Activated naive CD8-positive, alpha-beta T cell treated with anti-CD3 and anti-CD28 coated beads for 36 hours (primary cell): ENCODE measurements at places on chromosomes 5 and 9. TPM values are rescaled to one million over a fixed set of nuclear protein-coding genes. Genes with fewer than 3 reads are reported as not detected.

- no peak for DNase-seq
- no peaks in the 10 kb centered on the region for H3K36me3 ChIP-seq
- peaks cover 2% of the 10 kb centered on the region for H3K4me1 ChIP-seq
- peaks cover 3% of the 10 kb centered on the region for H3K27me3 ChIP-seq
Measured at GRCh38 chr9:114287763-114288192, 35.1 kb upstream of the ORM1 start.

- H3K27ac ChIP-seq: no peak overlapping the region
- no peak for DNase-seq
Measured at GRCh38 chr5:135242021-135242865, 156.8 kb downstream of the MACROH2A1 start.

DNA sequence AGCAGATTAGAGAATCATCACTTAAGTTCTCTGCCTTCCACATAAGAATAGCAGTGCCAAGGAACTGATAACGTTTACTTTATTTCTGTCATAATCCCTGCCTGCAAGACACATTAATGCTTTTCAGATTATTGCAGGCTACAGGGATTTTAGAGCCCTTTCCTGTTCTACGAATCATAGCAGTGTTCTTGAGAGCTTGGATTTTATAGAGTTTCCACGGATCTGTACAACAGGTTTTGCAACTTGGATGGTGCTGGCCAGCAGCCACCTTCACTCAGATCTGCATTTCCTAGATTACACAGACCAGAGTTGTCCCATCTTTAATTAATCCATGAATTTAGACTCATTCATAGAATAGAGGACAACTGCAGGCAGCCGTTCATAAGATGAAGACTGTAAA, 38.1 kb downstream of the SLC12A2 start:
- no peak overlapping the region for H3K27ac ChIP-seq
- H3K36me3 ChIP-seq: peaks cover 27% of the 10 kb centered on the region
- H3K4me1 ChIP-seq: no peaks in the 10 kb centered on the region

DNA sequence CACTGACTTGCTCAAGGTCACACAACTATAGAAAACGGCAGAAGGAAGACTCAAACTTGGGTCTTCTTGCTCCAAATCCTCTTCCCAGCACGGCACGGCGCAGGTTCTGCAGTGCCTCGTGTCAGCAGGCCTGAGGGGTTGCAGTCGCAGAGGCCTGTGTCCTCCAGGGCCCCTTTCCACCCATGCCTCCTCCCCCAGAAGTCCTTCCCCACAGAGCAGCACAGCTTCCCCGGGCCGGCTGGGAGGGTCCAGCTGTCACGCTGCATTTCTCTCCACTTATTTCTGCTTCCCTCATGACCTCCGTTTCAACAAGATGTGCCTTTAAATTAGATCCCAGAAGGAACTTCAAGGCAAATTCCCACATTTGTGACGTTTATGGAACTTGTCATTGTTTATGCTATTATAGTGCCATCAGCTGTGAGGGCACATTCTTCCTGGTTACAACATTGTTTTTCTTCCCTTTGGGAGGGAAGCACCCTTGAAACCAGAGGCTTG, 148.4 kb downstream of the C5orf15 start:
- no peak overlapping the region for H3K27ac ChIP-seq
- peaks cover 27% of the 10 kb centered on the region for H3K4me1 ChIP-seq
- no peak overlapping the region for H3K4me3 ChIP-seq
- no peak for DNase-seq

- no peak overlapping the region for H3K4me3 ChIP-seq
- no peak overlapping the region for H3K27ac ChIP-seq
- H3K4me1 ChIP-seq: peaks cover 4% of the 10 kb centered on the region
- peak; percentile 8 for DNase-seq
- no peaks in the 10 kb centered on the region for H3K36me3 ChIP-seq
- no peaks in the 10 kb centered on the region for H3K27me3 ChIP-seq
Measured at GRCh38 chr5:39716532-39717028, 291.8 kb upstream of the DAB2 start.

- peak overlapping the region; percentile 13 for H3K4me3 ChIP-seq
- H3K27ac ChIP-seq: peak overlapping the region; percentile 56
- H3K27me3 ChIP-seq: peaks cover 19% of the 10 kb centered on the region
- H3K36me3 ChIP-seq: peaks cover 7% of the 10 kb centered on the region
Measured at GRCh38 chr9:69822116-69822750, 1.6 kb downstream of the CFAP95 start.

GRCh38 chr5:123425431-123425830, 2.2 kb upstream of the CEP120 start:
- DNase-seq: no peak
- H3K36me3 ChIP-seq: no peaks in the 10 kb centered on the region

DNA sequence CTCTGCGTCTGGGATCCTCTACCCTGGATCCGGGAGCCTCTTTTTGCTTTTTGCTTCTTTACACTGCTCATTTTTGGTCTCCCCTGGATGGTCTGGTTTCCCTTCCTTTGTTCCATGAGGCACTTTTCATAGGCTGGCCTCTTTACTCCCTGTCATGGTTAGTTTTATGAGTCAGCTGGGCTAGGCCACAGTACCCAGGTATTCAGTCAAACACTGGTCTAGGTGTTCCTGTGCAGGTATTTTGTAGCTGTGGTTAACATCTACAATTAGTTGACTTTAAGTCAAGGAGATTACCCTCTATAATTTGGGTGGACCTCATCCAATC, 17.5 kb downstream of the ANKRD33B start:
- no peak overlapping the region for H3K27ac ChIP-seq
- H3K27me3 ChIP-seq: peaks cover 13% of the 10 kb centered on the region
- H3K36me3 ChIP-seq: peaks cover 20% of the 10 kb centered on the region
- peaks cover 67% of the 10 kb centered on the region for H3K4me1 ChIP-seq
- no peak overlapping the region for H3K4me3 ChIP-seq

GRCh38 chr5:110853267-110853666, 114.5 kb downstream of the SLC25A46 start:
- peaks cover 3% of the 10 kb centered on the region for H3K4me1 ChIP-seq
- H3K27ac ChIP-seq: no peak overlapping the region
- peaks cover 16% of the 10 kb centered on the region for H3K27me3 ChIP-seq

GRCh38 chr5:93226202-93226735, 354.8 kb downstream of the NR2F1-AS1 start:
- H3K27ac ChIP-seq: no peak overlapping the region
- no peak for DNase-seq
- H3K4me1 ChIP-seq: no peaks in the 10 kb centered on the region
- H3K4me3 ChIP-seq: no peak overlapping the region
- H3K27me3 ChIP-seq: no peaks in the 10 kb centered on the region

DNA sequence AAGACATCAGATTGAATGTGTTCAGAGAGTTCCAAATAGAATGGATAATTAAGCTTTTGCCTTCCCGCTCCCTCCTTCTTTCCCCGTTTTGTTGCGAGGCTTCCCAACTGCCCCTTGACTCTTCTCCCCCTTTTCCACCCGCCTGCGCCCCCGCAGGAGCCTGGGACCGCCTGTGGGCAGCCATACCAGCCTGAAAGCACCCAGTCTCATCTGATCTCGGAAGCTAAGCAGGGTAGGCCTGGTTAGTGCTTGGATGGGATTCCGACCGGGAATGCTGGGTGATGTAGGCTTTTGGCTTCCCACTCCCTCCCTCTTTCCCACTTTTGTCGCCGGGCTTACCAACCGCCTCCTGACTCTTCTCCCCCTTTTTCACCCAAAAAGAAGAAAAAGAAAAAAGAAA, 6.8 kb upstream of the HSD17B4 start:
- H3K27me3 ChIP-seq: no peaks in the 10 kb centered on the region
- H3K4me1 ChIP-seq: no peaks in the 10 kb centered on the region
- H3K36me3 ChIP-seq: no peaks in the 10 kb centered on the region

DNA sequence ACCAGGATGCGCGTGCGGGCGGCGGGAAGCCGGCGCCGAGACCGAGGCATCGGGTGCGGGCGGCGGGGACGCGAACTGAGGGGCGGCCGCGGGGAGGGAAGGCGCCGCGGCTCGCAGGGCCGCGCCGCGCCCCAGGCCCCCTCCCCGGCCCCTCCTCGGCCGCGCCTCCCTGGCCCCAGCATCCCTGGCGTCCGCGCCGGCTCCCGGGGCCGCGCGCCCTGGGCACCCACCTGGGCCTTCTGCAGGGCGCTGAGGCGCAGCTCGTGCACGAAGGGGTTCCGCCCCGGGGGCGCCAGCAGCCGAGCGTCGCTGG, 324 bp downstream of the LPCAT1 start:
- peaks cover 11% of the 10 kb centered on the region for H3K36me3 ChIP-seq
- H3K4me1 ChIP-seq: peaks cover 36% of the 10 kb centered on the region
- DNase-seq: no peak
- peak overlapping the region; percentile 88 for H3K4me3 ChIP-seq
- no peak overlapping the region for H3K27ac ChIP-seq
- no peaks in the 10 kb centered on the region for H3K27me3 ChIP-seq

- peak; percentile 95 for DNase-seq
- H3K27me3 ChIP-seq: peaks cover 19% of the 10 kb centered on the region
- no peaks in the 10 kb centered on the region for H3K36me3 ChIP-seq
- H3K27ac ChIP-seq: no peak overlapping the region
Measured at GRCh38 chr9:129258124-129258822, 80.2 kb upstream of the IER5L start.

DNA sequence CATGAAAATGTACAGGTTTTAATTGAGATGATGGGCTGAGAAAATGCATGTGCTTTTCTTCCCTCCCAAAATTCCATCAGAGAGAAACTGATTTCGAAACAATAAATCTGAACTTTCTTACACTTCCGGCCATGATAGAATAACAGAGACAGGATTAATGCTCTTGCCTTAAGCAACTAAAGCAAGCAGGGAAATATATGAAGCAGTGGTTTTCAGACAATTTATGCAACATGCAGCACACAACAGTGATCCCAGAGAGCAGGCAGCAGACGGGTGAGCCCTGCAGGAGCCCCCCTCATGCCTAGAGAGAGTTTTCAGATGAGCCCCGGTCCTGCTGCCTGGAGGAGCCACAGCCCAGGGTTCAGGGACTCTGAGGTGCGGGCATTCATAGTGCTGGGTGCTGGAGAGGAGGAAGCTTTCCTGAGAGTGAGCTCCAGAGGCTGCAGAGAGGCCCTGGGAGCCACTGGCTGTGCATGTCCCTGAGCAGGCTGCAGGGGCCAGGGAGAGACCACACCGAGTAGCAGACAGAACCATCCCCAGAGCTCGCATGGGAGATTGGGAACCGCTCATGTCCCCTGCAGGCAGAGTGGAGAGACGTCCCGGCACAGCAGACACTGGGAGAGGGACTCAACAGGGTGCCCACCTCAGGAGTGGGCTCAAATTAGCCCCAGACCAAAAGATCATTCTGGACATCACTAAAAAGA, 143.5 kb downstream of the OLFM1 start:
- DNase-seq: no peak
- H3K27me3 ChIP-seq: peaks cover 10% of the 10 kb centered on the region
- no peaks in the 10 kb centered on the region for H3K4me1 ChIP-seq
- no peaks in the 10 kb centered on the region for H3K36me3 ChIP-seq
- no peak overlapping the region for H3K4me3 ChIP-seq
- no peak overlapping the region for H3K27ac ChIP-seq

DNA sequence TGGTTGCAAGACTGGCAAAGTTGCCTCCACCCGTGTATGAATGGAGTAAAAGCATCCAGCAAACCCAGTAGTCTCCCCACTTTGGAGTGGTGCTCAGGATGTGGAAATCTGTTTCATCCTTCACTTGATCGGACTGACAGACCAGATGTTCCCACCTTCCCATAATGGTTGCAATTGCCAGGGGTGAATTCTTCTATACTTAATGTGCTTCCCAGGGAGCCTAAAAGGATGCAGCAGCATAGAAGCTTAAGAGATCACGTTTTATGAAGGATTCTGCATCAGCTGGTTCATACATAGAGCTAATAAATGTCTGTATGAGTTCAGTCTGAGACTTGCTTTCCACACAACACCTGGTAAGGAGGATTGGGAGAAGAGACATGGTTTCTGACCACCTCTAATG, 198.8 kb upstream of the S1PR3 start:
- H3K36me3 ChIP-seq: no peaks in the 10 kb centered on the region
- DNase-seq: no peak
- H3K27ac ChIP-seq: no peak overlapping the region
- peaks cover 11% of the 10 kb centered on the region for H3K4me1 ChIP-seq
- H3K27me3 ChIP-seq: peaks cover 1% of the 10 kb centered on the region
- H3K4me3 ChIP-seq: no peak overlapping the region

DNA sequence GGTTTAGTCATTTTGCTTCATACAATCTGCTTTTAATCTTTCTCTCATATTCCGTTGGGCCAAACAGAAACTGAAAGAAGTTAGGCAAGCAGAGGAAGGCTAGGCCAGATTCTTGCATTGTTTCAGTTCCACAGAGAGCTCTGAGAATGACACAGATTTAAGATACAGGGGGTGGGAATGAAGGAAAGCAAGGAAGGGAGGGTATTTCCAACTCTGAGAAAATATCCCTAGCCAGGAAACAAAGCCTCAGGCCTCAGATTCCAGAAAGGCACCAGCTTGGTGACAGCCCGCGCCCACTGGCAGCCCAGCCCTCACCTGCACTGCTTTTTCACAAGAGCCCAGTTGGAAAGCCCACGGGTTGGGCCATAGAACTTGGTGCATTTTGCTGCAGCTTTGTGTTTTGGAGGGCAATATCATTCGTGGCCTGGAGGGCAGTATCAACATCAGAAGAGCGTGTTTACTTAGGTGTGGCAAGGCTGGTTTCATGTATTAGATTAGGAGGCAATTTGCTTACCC, 63.5 kb downstream of the ENC1 start:
- no peak overlapping the region for H3K4me3 ChIP-seq
- H3K27me3 ChIP-seq: peaks cover 3% of the 10 kb centered on the region
- DNase-seq: no peak
- peak overlapping the region; percentile 10 for H3K27ac ChIP-seq
- peaks cover 3% of the 10 kb centered on the region for H3K36me3 ChIP-seq
- peaks cover 29% of the 10 kb centered on the region for H3K4me1 ChIP-seq

- no peak for DNase-seq
- peaks cover 3% of the 10 kb centered on the region for H3K27me3 ChIP-seq
- no peaks in the 10 kb centered on the region for H3K4me1 ChIP-seq
- H3K36me3 ChIP-seq: no peaks in the 10 kb centered on the region
- H3K4me3 ChIP-seq: no peak overlapping the region
Measured at GRCh38 chr5:61589946-61590345, 257.9 kb downstream of the ZSWIM6 start.

DNA sequence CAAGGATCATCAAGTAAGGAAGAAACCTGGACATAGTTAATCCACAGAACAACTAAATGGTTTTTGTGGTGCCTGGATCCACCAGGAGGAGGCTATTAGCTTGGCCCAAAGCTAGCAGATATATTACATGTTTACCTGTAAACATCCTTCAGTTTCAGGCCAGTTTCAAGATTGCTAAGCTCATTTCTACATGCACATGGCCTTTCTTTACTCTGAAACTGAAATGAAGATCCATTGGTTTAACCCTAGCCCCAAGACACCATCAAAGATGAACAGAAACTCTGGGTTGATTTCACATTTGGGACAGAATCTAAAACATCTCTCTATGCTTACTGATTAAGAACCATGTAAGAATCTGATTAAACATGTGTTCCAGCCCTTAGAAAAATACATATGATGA, 611.8 kb downstream of the TLE1 start:
- no peaks in the 10 kb centered on the region for H3K27me3 ChIP-seq
- no peak overlapping the region for H3K27ac ChIP-seq
- no peaks in the 10 kb centered on the region for H3K36me3 ChIP-seq
- H3K4me1 ChIP-seq: no peaks in the 10 kb centered on the region
- no peak for DNase-seq

GRCh38 chr9:18799428-18799827, 233.6 kb downstream of the SAXO1 start:
- no peak for DNase-seq
- no peak overlapping the region for H3K4me3 ChIP-seq
- H3K36me3 ChIP-seq: no peaks in the 10 kb centered on the region
- H3K4me1 ChIP-seq: no peaks in the 10 kb centered on the region
- no peaks in the 10 kb centered on the region for H3K27me3 ChIP-seq

The ZNF79 gene
- 7.7 TPM for total RNA-seq

The C1QTNF2 gene
- total RNA-seq: not detected

The INSL4 gene
- total RNA-seq: not detected

The PGM5 gene
- not detected for total RNA-seq

The TNC gene
- total RNA-seq: 0.90 TPM

The PCDHB4 gene
- not detected for total RNA-seq

The BTNL8 gene
- total RNA-seq: 0.12 TPM

The GARIN3 gene
- total RNA-seq: 0.47 TPM
